Stimulated activated CD8-positive, alpha-beta memory T cell treated with anti-CD3 and anti-CD28 coated beads, Interleukin-4, amount 100 ng/mL, for 1 hour (primary cell): ENCODE measurements at places on chromosomes 12 and 14.

GRCh38 chr14:31966896-31967668 is 110.0 kb upstream of the ARHGAP5 start:
- no peak for DNase-seq

- no peak for DNase-seq
Observed at GRCh38 chr14:69068744-69069421, 84.0 kb downstream of the DCAF5 start.

- DNase-seq = no peak
Observed at GRCh38 chr14:59739794-59740193, 130.8 kb downstream of the RTN1 start.

DNA sequence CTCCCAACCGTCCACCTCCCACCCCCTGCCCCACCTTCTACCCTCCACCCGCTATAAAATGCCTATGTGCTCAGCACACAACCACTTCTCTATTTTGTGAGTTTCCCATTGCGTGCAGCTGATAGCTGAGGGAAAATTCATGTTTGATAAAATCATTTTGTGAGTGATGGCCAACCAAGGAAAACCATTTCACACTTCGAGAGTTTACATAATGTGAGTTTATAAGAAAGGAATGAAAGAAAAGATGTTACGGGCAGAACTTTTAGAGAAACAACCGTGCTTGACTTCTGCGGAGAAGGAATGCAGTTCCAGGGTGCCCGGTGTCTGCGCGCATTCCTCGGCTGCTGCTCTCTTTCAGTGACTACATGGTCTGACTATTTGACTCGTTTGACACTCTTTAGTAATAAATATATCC is 140.9 kb downstream of the EFCAB11 start:
- no peak for DNase-seq

GRCh38 chr12:123599721-123600120 is 2.2 kb upstream of the DDX55 start:
- DNase-seq = no peak

- no peak for DNase-seq
Observed at GRCh38 chr12:19095331-19095730, 34.2 kb upstream of the PLEKHA5 start.

- DNase-seq = no peak
Observed at GRCh38 chr12:15049461-15050153, 76.8 kb downstream of the PDE6H start.

- DNase-seq = no peak
Observed at GRCh38 chr12:98745578-98746391, 100.7 kb downstream of the APAF1 start.

GRCh38 chr12:54443446-54443845 is 24.4 kb upstream of the ITGA5 start:
- DNase-seq = no peak

- no peak for DNase-seq
Observed at GRCh38 chr12:80412343-80412953, 31.6 kb upstream of the PTPRQ start.

- no peak for DNase-seq
Observed at GRCh38 chr14:74429221-74429691, 3.2 kb upstream of the SYNDIG1L start.

DNA sequence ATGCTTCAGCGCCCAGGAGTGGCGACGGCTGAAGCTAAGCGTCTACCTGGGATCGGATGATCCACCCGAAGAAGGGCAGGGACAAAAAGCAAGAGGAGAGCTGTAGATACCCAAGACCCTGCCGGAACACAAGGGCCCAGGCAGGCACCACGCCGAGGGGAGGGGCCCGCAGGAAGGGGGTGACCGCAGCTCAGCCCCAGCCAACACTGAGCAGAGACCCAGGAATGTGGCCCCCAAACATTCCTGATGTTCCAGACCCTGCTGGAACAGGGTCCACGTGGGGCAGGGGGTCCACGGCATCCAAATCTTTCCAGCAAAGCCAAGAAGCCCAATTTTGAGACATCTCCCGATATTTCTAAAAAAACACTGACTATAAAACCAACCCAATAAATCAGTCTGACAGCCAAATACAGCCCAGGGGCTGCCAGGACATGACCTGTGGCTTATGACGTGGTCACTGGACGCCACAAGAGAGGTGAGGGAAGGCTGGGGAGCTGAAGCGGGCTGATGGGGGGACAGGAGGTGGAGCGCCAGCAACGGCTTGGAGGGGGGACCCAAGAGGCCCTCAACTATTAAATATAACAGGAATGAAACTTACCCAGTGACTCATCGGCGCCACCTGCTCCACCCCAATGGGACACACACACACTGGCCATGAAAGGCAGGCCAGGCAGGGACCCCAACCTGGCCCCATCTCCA is 58.9 kb downstream of the NCOR2 start:
- no peak for DNase-seq

DNA sequence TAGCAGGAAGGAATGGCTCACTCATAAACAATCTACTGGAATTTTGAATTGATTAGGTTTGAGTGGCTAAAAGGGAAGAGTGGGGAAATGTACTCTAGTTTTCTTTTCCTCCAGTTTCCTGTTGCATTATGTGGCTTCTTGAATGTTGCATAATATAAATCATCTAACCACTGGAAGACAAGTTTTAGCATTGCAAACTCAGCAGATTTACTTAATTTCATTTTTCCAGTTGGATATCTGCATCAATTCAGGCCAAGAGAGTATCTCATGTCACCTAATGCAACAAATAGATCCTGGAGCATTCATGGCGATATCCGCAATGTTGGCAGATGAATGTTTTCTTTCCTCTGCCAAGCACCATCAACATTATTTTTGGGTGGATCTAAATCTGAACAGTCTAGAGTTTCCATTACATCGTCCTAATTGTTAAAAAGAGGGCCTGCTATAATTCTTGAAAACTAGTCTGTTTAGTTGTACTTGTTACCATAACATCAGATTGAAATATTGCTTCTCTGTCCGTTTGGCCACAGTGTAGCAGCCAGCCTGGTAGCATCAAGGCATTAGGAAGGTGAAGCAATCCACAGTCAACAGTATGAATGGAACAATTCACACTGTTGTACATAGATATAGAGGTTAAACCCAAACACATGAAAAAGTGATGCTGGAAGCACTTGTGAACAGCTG is 544.2 kb downstream of the ETNK1 start:
- no peak for DNase-seq

DNA sequence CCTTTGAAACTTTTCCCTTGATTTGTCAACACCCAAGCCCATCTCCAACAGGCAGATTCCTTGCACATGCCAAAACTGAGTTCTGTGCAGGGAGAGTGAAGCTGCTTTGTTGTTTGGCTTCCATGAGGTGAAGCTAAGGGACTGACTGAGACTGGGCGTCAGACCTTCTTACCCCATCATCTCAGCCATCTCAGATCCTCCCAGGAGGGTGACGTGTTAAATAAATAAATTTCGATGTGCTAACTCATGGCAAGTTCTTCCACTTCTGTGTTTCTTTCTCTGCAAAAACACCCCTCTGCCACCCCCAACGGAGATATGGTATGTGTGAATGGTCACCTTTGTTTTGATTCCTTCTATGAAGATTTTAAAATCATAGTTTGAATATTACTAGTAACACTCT is 17.8 kb downstream of the UTP20 start:
- no peak for DNase-seq

DNA sequence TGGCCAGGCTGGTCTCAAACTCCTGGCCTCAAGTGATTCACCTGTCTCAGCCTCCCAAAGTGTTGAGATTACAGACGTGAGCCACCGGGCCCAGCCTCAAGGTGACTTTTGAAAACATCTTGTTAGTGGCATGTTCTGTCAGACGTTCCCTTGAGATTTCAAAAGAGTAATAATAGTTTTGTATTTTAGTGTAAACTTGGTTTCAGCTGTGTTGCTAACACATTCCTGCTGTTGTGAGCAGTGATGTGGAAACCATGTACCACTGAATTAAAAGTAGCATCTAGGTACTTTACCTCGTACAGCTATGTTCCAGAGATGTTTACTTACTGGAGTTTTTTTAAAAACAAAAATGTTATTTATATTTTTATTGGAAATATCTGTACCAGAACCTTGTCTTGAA is 111.3 kb downstream of the AEBP2 start:
- no peak for DNase-seq

DNA sequence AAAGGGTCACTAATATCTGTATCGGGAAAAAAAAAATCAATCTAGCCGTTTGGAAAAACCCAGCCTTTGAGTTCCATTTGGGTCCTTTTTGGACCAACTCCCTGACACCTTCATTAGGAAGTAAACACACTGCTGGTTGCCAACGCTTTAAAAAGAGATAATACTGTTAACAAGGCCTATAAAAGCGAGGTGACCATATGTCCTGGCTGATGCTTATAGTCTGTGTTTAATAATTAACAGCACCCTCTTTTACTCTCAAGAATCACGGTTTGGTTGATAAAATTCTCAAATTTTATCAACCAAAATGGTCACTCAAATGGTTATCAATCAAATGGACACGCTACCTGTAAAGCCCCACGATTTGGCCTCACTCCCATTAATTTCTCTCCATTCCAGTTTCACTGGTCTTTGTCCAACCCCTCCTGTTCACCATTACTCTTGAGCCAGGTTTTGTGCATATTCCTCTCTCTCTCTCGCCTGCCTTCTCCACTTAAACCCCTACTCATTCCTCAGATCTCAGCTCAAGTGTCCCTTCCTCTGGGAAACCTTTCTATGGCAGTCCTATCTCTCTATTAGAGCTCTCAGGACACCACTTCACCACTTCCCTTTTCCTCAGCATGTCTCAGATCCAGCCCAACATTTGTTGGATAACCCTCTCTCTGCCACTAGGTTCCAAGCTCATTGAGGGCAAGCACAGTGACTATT is 9.5 kb downstream of the BTG1 start:
- DNase-seq = no peak

DNA sequence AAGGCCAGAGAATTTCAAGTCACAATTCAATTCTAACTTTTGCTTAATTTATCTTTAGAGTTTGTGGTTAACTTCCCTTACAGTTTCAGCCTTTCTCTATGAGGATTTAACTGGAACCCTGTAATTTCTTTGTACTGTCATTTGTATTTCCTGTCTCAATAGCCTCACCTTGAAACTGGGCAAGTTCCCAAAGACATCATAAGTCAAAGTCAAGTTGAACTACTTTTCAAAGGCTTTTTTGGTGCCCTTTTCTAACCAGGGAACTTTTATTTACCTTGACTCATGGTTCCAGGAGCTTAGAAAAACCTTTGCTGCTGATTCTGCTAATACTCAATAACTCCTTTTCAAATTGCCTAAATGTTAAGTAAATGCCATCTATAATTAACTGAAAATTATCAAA is 200.8 kb upstream of the KRR1 start:
- DNase-seq = no peak

- no peak for DNase-seq
Observed at GRCh38 chr12:27627123-27627852, 69.0 kb upstream of the REP15 start.

DNA sequence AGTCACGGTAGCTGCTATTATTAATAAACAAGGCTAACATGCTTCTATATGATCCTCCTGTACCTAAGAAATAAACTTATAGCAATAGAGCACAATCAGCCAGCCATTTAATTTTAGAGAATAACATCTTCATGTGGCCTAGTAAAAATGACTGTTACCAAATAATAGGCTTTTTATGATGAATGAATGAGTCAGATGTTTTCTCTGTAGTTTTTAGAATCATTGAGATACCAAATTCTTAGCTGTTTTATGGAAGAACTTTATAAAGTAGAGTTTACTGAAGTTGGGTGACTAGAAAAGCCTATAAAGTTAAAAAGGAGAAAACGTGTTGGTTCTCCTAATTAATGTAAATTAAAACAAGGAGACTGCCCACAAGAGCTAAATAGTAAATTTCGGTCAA is 40.7 kb downstream of the WNK1 start:
- no peak for DNase-seq

- DNase-seq = no peak
Observed at GRCh38 chr12:32566663-32567295, 112.3 kb upstream of the DNM1L start.
